ENCODE measurements at places on chromosomes 6 and 20. TPM values are rescaled to one million over a fixed set of nuclear protein-coding genes. Genes with fewer than 3 reads are reported as not detected.

Gene ISM1
- total RNA-seq: 0.64 TPM

Gene SLC17A9
- 24.8 TPM for total RNA-seq

Gene CST4
- total RNA-seq: 0.32 TPM

Gene EFCAB8
- 0.32 TPM for total RNA-seq

Gene F13A1
- not detected for total RNA-seq

Gene CRIP3
- not detected for total RNA-seq

Gene ABHD16B
- not detected for total RNA-seq

Gene FAXC
- total RNA-seq: 0.32 TPM

Gene GFRA4
- not detected for total RNA-seq

Gene NR2E1
- not detected for total RNA-seq

Gene CPXM1
- 10.8 TPM for total RNA-seq

Gene CGAS
- total RNA-seq: 8.7 TPM

Gene ZBP1
- not detected for total RNA-seq

Gene TFEB
- total RNA-seq: 3.0 TPM

Gene ARMC2
- total RNA-seq: 0.86 TPM

Gene PM20D2
- 4.8 TPM for total RNA-seq

Gene PDE10A
- 5.6 TPM for total RNA-seq

Gene RPS18
- 2,083 TPM for total RNA-seq

Gene TSPYL1
- total RNA-seq: 114 TPM

Gene PCK1
- total RNA-seq: not detected

Gene LY6G6D
- not detected for total RNA-seq

Gene FUT9
- total RNA-seq: not detected

Gene PPP1R18
- 56.6 TPM for total RNA-seq

Gene PRL
- total RNA-seq: not detected

Gene NKAIN4
- total RNA-seq: not detected

Gene SLC24A3
- 4.2 TPM for total RNA-seq

Gene MYLIP
- 21.9 TPM for total RNA-seq

Gene SLC22A1
- 0.32 TPM for total RNA-seq

Gene HDGFL1
- not detected for total RNA-seq

Gene EMILIN3
- not detected for total RNA-seq

Gene TCF19
- total RNA-seq: 20.7 TPM

Gene PTPRT
- total RNA-seq: not detected

Gene FNDC1
- total RNA-seq: under 0.01 TPM

Gene RIPPLY2
- total RNA-seq: not detected

Gene BPIFB4
- total RNA-seq: not detected

Gene POPDC3
- 19.4 TPM for total RNA-seq

Gene ULBP1
- 1.6 TPM for total RNA-seq

Gene TNF
- under 0.01 TPM for total RNA-seq

Gene TASP1
- total RNA-seq: 8.1 TPM

Gene SMLR1
- not detected for total RNA-seq

Gene SAMD10
- 1.3 TPM for total RNA-seq

Gene HRH3
- total RNA-seq: not detected

Gene PRSS35
- 5.2 TPM for total RNA-seq

Gene CD93
- total RNA-seq: under 0.01 TPM

Gene PLN
- total RNA-seq: 5.2 TPM

Gene TMEM74B
- total RNA-seq: not detected

Gene CPNE1
- total RNA-seq: 92.0 TPM

Gene SPATA25
- 0.43 TPM for total RNA-seq

Gene BMP6
- under 0.01 TPM for total RNA-seq

Gene SF3B5
- 78.6 TPM for total RNA-seq

Measured in fibroblast of villous mesenchyme (primary cell).